ENCODE measurements at places on chromosomes 4 and X.

GRCh38 chrX:138917781-138918180, 206.3 kb upstream of the FGF13 start:
- no peak for DNase-seq

DNA sequence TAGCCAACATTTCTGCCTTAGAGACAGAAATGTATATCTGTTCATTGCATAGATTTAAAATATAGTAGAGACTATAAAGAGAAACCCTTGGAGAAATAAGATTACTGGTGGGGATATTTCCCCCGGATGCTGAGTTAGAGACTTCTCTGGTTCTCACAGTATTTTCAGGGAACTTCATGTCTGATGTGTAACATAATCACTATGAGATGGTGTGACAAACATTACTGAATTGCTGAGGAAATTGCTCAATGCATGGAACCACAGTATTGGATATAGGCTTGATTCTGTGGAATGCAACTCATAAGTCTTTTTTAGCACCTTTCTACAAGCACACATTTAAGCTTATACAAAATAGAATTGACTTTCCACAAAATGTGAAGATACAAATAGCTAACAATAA, 152.7 kb downstream of the SOWAHB start:
- no peak for DNase-seq

DNA sequence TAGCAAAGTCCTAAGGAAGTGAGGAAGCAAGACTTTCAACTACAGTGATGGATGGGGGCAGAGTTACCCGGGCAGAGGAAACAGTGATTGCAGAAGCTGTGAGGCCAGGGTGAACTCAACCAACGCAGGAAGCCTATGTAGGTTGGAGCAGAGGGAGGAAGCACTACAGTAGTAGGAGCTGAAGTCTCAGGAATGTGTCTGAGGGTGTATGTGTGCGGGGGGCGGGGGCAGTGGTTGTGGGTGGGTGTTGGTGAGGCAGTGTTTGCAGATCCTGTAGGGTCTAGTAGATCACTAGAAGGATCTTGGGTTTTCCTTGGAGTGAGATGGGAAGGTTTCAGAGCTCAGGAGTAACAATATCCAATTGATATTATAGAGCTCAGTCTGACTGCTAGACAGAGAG, 9.9 kb upstream of the MID1 start:
- no peak for DNase-seq

- DNase-seq, result no peak
These were observed 3.0 kb downstream of the ABCE1 start for GRCh38 chr4:145101091-145101490.

DNA sequence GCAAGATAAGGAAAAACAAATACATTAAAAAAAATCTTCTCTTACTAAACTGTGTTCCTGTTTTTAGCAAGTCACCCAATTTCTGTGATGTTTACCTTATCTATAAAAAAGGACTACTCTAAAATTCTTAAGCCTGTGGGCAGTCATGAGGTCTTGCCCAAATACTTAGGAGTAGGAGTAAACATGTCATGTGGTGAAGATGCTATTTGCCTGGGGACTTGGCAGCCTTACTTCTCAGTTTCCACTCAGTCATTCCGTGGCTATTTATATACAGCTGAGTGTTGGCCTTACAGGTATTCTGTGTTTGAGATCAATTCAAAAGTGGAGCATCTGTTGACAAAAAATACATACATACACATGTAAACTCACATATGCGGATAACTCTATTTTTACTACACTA, 89.9 kb upstream of the TLR2 start:
- DNase-seq, result no peak

- DNase-seq, result peak; percentile 8
These were observed 121.1 kb upstream of the TEX13C start for GRCh38 chrX:125198546-125198945.

DNA sequence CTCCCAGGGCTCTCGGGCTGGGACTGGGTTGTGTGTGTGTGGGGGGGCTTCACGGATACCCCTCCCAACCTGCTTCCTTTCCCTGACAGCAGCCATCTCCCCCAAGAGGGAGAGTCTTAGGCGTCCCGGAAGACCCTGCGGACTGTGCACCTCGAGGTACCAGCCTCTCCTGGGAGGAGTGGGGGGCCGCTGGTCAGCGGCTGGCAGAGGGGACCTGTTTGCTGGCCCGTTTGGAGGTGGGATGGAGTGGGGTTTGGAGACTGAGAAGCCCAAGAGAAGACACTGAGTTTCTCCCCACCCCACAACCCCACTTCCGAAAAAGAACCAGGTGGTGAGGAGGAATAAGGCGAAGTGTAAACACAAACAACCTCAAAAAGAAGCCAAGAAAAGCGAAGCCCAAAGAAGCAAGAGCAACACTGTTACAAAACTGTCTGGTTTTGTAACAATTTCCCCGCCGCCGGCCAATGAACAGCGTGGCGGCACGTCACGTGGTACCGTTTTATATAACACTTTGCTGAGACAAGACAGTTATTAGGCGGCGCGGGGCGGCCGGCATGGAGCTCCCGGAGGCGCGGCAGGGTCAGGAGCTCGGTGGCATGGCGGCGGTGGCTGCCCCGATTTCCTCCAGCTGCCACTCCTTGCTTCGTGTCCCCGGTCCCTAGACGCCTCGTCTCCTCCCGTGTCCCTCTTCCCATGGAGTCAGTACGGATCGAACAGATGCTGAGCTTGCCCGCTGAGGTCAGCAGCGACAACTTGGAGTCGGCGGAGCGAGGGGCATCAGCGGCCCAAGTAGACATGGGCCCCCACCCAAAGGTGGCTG, at the start of gene LONRF3:
TSS of gene LONRF3 (plus strand) at position 531 of the 820 bp plus-strand sequence. CDS start at position 694, 163 bp downstream.
- peak; percentile 56 for DNase-seq

GRCh38 chr4:106095408-106095807, 200.1 kb downstream of the NPNT start:
- DNase-seq, result no peak
